ENCODE measurements at places on chromosomes 16 and 17.
A peak's percentile ranks its signal among the peaks of the same experiment; 100 is the strongest.

DNA sequence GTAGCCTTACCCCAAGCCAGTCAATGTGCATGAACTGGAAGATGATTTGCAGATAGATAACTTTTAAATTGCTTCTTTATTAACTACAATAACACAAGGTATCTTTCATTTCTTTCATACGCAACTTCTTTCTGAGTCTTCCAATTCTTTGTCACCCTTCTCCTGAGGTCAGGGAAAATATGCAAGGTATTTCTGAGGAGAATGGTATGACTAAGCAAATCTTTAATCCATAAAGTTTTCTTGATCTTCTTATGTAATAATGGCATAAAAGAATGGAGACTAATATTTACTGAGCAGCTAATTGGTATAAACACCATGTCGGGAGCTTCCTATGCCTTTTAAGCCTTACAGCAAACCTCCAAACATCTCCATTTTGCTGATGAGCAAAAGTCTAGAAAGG, 438.9 kb downstream of the KCNJ2 start:
- no peak for DNase-seq

GRCh38 chr16:22109258-22109898, 17.0 kb downstream of the VWA3A start:
- no peak for DNase-seq

DNA sequence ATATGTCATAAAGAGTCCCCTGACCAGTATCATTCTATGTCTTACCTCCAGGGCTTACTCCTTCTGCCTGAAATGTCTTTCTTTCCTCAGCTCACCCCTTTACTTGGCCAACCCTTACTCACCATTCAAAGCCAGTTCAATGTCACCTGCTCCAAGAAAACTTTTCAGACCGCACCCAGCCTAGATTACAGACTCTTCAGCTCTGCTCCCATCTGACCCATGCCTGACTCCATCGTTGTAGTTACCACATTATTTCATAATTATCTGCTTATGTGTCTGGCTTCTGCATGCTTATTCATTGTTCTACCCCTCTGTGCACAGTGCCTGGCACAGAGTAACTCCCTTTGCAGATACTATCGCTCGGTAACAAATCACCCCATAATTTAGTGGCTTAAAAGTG, 62.5 kb upstream of the TOB1 start:
- no peak for DNase-seq

GRCh38 chr16:89452925-89453324, 37.4 kb downstream of the ANKRD11 start:
- DNase-seq: no peak

DNA sequence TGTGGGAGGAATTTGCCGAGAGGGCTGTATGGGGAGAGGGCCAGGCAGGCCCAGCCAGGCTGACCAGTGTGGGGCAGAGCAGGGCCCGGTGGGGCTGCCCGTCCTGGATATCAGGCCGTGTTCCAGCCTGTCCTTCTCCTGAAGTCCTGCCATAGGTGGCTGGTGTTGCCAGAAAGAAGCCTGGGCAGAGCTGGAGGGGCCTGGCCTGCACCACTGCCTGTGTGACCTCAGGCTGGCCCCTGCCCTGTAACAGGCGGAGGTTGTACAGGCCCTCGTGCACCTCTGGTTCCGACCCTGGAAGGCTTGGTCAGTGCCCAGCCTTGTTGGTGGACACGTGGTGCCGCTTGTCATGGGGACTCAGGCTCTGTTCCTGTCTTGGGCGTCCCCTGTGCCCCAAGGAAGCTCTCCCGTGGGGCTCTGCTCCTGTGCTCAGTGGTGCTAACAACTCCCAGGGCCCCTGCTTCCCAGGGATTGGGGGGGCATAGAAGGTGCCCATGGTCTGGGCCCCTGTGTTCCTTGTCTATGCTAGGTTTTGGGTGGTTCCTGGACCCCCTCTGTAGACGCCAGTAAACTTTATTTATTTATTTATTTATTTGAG, 33.3 kb downstream of the ADCY7 start:
- DNase-seq: no peak

DNA sequence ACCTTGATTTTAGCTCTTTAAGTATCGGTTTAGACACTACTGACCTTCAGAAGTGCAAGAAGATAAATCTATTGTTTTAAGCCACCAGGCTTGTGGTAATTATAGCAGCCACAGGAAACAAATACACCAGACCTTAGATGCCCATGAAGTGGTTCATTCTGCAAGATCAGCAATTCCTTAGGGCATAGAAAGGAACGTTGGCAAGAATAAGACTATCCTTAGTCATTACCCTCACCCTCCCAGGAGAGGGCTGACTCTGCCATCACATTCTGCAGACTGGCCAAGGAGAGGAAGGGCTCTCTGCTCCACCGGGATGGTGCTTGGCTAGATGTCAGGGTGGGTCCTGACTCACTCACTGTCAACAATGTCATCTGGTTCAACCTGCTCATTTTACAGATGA, 14.1 kb upstream of the NDEL1 start:
- DNase-seq: no peak

DNA sequence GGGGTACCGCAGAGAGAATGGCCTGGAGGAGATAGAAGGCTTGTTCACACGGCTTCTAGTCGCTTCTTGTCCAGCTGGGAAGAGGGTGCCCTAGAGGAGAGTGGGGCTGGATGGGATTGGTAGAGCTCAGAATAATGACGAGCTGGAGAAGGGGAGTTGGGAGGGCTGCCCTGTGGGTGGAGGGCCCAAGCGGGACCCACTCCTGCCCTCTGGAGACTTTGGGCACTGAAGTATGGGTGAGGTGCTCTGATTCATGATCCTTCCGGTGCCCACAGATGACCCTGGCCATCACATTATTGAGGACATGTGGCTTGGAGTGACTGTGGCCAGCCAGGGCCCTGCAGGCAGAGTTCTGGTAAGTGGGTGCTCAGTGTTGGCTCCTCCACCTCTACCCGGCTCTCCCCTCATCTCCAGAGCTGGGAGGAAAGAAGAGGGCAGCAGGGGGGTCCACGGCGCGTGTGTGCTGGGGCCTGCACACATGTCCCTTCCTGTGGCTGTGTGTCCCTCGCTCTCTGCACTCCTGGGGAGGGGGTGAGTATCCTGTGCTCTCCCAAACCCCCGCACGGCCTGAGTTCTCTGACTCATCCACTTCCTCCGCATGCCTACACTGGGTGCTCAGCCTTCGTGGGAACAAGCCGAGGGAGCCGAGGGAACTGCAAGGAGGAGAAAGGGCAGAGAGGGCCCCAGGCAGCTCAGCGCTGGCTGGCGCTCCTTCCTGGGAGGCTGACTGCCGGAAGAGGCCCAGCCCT, 8.5 kb downstream of the ITGA3 start:
- DNase-seq: peak; percentile 98

DNA sequence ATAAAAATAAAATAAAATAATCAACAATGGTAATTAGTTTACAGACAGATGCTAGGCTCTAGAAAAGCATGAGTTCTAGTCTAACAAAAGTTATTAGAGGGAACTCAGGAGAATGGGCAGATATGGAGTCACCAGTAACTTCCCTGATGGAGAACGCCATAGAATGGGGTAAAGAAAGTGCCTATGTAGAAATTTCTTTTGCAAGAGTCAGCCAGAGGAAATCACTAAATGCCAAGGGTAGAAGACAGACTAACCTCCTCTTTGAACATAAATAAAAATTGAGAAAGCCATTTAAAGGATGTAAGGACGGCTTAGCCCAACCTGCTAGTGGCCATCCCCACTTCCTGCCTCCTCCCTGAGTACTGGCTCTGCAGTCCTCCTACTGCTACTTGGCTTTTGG, 141.6 kb downstream of the VPS53 start:
- DNase-seq: no peak

GRCh38 chr17:50573866-50574611, 13.5 kb downstream of the CACNA1G start:
- DNase-seq: no peak

GRCh38 chr17:67365738-67366192, 612 bp downstream of the PSMD12 start:
- no peak for DNase-seq

GRCh38 chr17:76149214-76149613, 8.2 kb upstream of the FOXJ1 start:
- DNase-seq: no peak

GRCh38 chr17:64449545-64449944, 630 bp downstream of the MILR1 start:
- DNase-seq: no peak

- no peak for DNase-seq
Observed at GRCh38 chr17:74049167-74049966, 154.1 kb upstream of the RPL38 start.

DNA sequence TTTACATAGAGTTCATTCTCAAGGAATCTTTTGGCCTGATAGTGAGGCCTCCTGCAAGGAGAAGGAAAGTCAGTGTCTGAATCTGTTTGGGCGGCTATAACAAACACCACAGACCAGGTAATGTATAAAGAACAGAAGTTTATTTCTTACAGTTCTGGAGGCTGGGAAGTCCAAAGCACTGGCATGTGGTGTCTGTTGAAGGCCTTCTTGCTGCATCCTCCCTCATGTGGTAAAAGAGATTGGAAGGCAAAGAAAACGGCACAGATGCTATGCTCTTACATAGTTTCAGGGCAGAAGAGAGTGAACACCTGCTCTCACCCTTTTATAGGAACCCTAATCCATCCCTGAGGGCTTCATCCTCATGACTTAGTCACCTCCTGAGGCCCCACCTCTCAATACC, 31.2 kb upstream of the DNAJA2 start:
- no peak for DNase-seq

DNA sequence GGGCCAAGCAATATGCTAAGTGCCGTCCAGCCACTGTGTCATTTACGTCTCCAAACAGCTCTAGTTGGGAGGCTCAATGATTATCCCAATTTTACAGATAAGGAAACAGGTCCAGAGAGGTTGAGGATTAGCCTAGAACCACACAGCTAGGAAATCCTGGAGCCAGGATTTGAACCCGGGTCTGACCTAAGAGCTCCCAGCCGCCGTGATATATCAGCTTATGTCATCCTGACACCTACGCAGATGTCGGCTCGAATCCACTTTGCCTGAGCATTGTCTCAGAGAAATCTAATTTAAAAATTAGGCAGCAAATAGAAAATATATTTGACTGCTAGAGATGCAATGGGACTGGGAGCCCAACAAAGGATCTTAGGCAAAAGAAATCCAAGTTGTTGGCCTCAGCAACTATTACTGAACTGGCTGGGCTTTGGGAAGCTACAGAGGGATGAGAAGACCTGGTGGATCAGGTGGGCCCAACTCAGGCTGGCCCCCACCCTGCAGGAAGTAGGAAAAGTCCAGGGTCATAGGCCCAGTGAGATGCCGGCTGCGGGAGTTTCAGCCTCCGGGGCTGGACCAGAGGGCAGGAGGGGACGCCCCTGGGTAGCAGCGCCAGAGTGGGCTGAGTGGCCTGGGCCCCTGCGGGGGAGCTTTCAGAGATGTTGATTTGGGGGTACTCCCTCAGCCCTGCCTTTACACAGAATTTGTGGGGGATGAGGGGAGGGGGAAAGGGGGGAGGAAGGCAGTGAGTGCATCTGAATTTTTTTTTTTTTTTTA, 35.1 kb upstream of the IL21R start:
- no peak for DNase-seq

GRCh38 chr16:81366316-81366932, 51.7 kb downstream of the GAN start:
- peak; percentile 54 for DNase-seq

DNA sequence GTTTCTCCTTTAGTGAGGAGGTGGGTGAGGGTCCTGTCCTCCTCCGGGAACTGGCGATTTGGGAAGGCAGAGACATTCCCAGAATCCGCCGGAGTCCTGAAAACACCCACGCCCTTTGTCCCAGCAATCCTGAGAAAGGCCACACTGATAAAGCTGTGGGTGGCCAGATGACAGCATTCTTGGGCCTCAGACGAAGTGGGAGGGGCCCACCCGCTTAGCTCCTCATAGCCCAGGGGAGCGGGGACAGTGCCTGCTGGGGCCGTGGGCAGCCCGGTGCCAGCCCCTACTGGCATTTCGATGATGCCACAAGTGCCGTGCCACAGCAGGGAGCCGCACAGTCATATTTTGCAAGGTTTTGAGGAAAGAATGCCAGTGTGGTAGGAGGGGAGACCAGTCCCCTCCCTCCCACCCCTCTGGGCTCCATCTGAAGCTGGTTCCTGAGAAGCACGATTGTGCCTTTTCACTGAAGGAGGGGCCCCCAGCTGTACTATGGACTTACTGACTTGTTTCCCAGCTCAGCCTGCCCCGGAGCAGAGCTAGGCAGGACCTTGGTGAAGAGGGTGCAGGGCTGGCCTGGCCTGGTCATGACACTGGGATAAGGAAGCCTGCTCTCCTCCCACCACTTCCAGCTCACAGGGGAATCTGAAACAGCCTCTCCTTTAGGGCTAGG, 20.9 kb upstream of the MPRIP start:
- peak; percentile 95 for DNase-seq

DNA sequence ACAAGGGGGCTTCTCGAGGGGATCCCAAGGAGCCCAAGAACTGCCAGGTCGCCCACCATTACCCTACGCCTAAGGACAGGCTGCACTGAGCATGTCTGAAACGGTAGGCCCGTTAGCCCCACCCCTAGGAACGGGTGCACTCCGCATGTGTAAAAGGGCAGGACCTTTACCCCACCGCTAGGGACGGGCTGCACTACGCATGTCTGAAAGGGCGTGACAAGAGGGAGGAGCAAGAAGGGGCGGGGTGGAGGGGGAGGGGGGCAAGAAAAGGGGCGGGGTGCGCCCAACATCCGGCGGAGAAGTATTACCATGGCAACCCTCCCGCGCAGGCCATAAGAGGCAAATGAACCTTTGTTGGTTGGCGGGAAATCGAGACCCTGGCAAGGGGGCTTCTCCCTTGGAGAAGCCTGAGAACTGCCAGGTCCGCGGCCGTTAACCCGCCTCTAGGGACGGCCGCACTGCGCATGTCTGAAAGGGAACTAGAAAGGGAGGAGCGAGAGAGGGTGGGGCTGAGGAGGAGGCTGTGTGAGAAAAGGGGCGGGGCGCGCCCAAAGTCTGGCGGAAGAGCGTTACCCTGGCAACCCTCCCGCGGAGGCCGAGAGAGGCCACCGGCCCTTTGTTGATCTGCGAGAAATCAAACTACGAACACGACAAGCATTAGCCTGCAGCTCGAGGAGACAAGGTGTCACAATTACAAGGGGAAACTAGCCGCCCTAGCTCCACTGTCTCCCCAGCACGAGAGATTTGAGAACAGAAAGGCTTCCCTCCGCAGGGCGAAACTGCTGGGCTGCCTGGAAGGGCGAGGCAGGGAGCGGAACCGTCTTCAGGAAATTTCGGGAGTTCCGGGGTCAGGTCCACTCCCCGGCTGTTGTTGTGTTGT, 2046.8 kb downstream of the TP53TG3F start:
- no peak for DNase-seq

- DNase-seq: no peak
Observed at GRCh38 chr17:42005166-42005565, 12.1 kb downstream of the DNAJC7 start.

DNA sequence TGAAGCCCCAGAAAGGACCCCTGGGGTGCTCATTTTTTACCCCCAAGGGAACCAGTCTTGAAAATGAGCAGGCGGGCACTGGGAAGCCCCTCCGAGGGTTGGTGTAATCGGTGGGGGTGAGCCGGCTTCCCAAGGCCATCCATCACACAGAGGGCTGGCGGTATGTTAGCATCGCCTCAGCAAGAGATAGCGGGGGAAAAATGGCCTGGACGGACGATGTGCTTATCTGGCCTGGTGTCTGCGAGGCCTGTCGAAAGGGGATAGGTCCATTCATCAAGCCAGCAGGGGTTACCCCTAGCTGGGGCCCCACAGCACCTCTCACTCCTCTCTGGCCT, 188.9 kb downstream of the IRF8 start:
- no peak for DNase-seq
